Cerebellar nuclear complex (tissue), 1 donor: ENCODE measurements at places on chromosomes 13 and 19.

DNA sequence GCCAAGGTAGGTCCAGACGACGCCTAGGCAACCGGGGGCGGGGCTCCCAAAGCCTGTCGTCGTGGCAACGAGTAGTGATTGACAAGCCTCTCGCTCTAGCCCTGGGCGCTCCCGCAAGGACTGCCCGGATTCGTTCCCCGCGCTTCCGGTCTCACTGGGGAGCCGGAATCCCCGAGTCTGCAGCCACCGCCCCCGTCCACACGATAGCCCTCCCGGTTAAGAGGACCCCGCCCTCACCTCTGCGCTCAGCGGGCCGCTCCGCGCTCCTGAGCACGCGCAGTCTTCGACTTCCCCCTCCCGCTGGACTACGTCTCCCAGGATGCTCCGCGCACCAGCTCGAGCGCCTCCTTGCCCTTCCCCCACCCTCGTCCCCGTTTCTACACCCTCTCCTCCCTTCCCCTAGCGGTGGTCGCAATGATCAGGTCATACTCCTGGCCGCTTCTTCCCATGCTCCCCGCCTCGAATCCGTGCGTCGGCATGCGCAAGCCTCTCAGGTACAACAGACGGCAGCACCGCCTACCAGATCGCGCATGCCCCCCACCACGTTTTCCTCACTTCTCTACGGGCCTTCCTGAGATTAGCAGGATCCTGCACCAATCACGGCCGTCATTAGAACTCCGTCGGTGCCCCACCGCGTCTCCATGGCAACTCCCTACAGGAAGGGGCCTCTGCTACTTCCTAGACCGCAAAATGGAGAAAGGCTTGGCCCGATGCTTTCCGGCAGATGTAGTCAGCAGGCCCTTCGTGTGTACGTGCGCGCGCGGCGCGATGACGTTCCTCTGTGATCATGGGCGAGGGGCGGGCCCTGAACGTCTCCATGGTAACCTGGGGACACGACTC lies at the start of gene MZF1:
TSS of gene MZF1 (minus strand) at position 518 of the 840 bp plus-strand sequence. CDS start 1,946 bp downstream, outside the sequence.
- DNase-seq, result no peak

GRCh38 chr13:61187471-61187870 lies 228.2 kb downstream of the PCDH20 start:
- DNase-seq, result no peak

- DNase-seq, result no peak
Observed at GRCh38 chr19:41793414-41793727, 3.0 kb upstream of the CEACAM3 start.

DNA sequence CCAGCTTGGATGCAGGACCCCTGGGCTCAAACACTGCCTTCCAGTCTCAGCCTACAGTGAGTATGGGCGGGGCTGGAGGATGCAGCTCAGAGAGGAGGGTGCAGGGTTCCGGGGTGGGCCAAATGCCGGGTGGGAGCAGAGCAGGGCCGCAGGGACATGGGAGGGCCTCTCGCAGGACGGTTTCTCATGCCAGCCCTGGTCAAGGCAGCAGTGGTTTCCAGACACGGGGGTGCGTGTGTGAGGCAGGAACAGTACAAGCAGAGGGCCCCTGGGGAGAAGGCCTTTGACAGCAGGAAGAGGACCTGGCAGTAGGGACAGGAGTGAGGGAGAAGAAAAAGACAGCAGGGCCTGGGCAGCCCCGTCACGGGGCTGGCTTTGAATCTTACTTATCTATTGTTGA lies 34.1 kb downstream of the CRTC1 start:
- DNase-seq, result no peak

DNA sequence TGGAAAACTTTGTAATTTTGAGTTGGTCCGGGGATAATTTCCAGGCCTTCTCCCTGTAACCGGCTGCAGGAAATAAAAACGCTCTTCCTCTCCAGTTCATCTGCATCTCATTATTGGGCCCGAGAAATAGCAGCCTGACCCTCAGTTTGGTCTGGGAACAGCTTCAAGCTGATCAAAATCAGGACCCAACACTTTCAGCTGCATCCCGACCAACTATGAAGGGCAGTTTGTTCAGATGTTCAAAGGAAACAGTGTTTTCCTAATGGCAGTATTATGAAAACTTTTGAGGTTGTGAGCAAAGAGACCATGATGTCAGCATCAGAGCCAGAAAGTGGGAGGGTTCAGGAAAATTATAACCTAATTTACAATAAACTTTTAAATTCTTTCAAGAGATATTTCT lies 35.7 kb downstream of the STK24 start:
- no peak for DNase-seq

DNA sequence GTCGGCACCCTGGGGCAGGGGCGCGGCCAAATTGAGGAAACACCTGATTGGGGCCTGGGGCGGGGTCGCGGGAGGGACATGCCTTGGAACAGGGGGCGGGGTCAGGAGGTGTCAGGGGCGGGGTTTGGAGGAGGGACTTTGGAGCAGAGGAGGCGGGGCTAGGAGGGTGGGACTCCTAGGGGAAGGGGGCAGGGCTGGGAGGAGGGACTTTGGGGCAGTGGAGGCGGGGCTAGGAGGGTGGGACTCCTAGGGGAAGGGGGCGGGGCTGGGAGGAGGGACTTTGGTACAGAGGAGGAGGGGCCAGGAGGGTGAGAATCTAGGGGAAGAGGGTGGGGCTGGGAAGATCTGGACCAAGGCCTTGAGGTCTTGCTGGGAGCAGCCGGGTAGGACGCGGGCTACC lies 21.9 kb downstream of the GRIN2D start:
- DNase-seq, result no peak

- DNase-seq, result no peak
Observed at GRCh38 chr13:51590231-51590970, 6.1 kb downstream of the WDFY2 start.

- no peak for DNase-seq
Observed at GRCh38 chr13:27086599-27087265, 84.9 kb downstream of the USP12 start.

- no peak for DNase-seq
Observed at GRCh38 chr19:18193388-18194180, 566 bp downstream of the MPV17L2 start.

GRCh38 chr19:22945560-22945959 lies 57.4 kb downstream of the ZNF728 start:
- no peak for DNase-seq

DNA sequence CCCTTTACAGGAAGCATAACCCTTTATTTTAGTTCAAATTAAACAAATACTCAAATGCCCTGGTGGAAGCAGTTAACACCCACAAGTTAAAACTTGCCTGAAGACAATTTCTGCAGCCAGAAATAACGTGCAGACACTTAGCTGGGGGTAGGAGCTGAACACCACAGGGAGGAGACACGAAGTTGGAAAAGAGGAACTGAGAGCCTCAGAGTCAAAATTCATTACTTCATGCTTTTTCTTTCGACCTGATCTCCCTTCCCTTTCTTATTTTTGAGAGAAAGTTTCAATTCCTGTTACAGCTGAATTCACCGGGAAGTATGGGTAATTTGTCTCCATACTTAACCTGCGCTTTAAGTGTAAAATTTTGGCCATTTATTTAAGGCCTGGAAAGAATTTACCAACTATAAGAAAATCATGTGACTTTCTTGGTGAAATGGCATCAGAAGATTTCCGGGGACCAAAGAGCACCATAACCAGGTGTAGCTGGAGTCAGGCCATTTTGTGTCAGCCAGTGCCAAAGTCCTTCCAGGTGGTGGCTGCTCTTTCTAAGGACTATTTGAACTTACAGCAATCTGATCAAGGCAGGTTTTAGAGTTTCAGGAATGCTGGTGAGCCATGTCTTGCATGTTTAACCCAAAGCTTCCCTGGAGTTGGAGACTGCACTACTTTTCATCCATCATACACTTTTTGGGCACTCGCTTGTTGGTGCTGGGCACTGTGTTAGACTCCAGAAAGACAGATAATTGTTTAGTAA lies 46.5 kb upstream of the RCBTB2 start:
- no peak for DNase-seq

DNA sequence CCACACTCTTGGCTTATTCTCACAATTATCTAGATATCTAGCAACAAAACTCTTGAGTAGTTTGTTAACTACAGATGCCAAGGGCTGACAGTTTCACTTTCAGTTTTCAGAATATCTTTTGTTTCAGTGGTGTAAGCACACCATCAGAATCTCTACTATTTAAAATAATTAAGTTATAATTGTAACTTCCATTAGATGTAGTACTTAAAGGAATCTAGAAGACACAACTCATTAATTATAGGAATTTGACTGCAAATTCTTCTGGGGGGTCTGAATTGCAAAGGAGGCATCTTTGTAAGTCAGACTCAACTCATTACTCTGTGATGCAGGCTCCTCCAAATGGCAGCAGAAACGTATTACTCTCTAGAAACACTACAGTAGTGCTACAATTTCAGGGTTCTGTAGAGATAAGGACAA lies 44.9 kb upstream of the USPL1 start:
- DNase-seq, result no peak

- no peak for DNase-seq
Observed at GRCh38 chr13:109868578-109869311, 82.4 kb upstream of the IRS2 start.

DNA sequence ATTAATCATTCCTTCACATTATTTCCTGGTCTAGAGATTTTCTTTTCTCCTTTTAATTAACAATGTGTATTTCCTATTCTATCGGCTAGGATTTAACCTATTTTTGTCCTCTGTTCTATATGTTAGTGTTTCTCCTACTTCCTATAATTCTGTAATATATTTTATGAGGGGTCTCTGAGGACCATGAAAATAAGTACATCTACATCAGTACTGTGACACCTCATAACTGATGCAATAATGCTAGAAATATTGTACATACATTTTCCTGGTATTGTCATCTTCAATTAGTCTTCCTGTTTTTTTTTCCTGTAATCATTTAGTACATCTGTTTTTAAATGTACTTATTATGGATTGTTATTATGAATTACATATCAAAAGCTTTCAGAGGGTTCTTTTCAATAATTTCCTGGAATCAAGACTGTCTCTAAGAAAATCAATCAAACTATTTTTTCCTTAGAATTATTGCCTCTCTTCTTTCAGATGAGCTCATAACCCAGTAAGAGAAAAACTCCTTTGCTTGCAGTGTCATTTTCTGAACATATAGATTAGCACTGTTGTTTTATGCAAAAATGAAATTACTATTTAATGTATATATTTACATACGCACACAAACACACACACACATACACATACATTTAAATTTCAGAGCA lies 1004.3 kb downstream of the SLITRK5 start:
- no peak for DNase-seq

GRCh38 chr19:51566489-51567100 lies 4.5 kb upstream of the ZNF175 start:
- no peak for DNase-seq

GRCh38 chr19:44987148-44987675 lies 14.1 kb upstream of the RELB start:
- DNase-seq, result no peak

DNA sequence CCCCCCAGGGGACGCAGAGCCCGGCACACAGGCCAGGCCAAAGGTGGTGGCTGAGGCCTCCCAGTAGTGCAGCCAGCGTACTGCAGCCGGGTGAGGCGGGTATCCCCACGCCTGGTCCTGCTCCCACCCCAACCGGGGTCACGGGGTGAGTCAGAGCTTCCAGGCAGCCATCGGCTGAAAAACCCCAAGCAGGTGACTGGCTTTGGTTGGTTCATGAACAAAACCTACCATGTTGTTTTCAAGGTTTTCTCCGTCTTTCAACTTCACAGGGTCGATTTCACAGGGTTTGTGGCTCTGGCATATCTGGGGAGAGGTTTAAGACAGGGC lies 42.1 kb upstream of the C13orf46 start:
- DNase-seq, result no peak

GRCh38 chr13:20263393-20264044 lies 31.4 kb upstream of the GJB6 start:
- DNase-seq, result no peak

DNA sequence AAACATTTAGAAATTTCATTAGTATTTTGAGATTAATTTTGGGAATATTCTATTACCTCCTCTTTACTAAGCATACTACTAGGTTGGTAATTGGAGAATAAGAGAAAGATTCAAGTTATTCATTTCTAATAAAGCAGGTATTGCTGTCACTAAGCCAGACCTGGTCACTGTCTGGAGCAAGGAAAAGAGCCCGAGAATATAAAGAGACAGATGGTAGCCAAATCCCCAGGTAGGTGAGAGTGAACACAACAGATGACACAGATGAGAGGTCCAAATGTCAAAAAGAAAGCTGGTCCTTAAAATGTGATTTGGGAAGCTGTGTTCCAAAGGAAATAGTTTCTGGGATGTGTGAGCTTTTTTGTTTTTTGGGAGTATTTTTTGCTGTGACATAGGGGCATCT lies 128.6 kb downstream of the ZNF100 start:
- peak; percentile 87 for DNase-seq

DNA sequence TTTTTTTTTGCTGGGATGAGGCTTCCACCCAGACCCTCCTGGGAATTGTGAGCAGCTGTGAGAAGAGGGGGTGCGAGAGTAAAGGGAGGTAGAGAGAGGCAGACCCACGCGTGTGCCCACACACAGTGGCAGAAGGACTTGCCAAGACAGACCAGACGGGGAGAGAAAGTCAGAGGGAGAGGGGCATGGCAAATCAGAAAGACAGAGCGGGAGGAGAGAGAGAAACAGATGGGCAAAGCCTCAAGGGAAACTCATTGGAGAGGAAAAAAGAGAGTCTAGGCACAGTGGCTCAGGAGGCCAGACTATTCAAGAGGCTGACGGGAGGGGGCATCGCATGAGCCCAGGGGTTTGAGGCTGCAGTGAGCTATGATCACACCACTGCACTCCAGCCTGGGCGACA lies 17.0 kb downstream of the CATSPERG start:
- no peak for DNase-seq

DNA sequence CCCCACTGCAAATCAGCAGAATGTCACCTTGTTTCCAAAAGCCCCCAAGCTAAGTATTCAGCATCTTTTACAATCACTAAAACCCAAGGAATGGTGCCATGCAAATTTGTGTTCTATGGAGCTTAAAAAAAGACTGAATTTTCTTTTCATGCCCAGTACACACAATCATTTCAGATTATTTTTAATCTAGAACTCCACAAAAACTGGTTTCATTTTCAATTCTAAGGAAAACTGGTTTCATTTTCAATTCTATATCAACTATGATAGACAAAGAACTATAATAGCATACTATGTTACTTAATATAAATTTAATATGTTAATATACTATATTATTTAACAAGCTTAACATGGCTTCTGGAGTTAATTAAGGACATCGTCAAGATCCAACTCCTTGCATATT lies 88.4 kb upstream of the DOCK9 start:
- no peak for DNase-seq

GRCh38 chr13:27423333-27423732 lies 1.1 kb upstream of the GTF3A start:
- DNase-seq, result no peak

DNA sequence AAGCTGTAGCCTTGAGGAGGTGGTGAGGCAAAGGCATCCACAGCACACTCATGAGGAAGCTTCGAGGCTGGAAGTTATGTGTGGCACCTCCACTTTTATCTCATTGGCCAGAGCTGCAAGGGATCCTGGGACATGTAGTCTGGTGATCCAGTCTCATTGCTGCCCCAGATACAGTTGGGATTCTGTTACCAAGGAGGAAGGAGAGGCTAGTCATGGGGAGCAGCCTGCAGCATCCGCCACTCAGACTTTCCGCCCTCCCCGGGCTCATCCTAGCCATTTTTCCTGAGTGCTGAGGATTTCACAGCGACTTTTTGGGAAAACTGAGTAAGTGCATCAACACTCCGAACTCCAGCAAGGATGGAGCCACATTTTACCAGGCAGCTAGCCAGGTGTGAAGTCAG lies 74.4 kb downstream of the DPF1 start:
- DNase-seq, result no peak
